ENCODE measurements at places on chromosomes 3 and 15. TPM values are rescaled to one million over a fixed set of nuclear protein-coding genes. Genes with fewer than 3 reads are reported as not detected.

Gene MORC1
- total RNA-seq = not detected

Gene ARRDC4
- 42.4 TPM for total RNA-seq

Gene C3orf38
- 35.0 TPM for total RNA-seq

Gene PPP1R14D
- total RNA-seq = not detected

Gene TJP1
- total RNA-seq = 118 TPM

Gene SAMMSON
- not detected for total RNA-seq

Gene EPHB1
- total RNA-seq = 4.1 TPM

Gene GXYLT2
- 62.6 TPM for total RNA-seq

Gene DNAJC17
- total RNA-seq = 21.0 TPM

Gene TRIM59
- total RNA-seq = 15.8 TPM

- no peak overlapping the region for H3K4me3 ChIP-seq
- H3K27ac ChIP-seq = no peak overlapping the region
- DNase-seq = peak; percentile 27
- H3K27me3 ChIP-seq = no peaks in the 10 kb centered on the region
- H3K4me1 ChIP-seq = no peaks in the 10 kb centered on the region
These were observed 300.5 kb upstream of the ALCAM start for GRCh38 chr3:105065895-105066839.

GRCh38 chr3:134918441-134918840 is 123.4 kb downstream of the EPHB1 start:
- H3K4me3 ChIP-seq = no peak overlapping the region
- no peaks in the 10 kb centered on the region for H3K4me1 ChIP-seq
- no peak for DNase-seq
- no peaks in the 10 kb centered on the region for H3K36me3 ChIP-seq
- H3K27ac ChIP-seq = no peak overlapping the region
- H3K27me3 ChIP-seq = no peaks in the 10 kb centered on the region

GRCh38 chr15:100902436-100903167 is 16.6 kb upstream of the LRRK1 start:
- no peak overlapping the region for H3K4me3 ChIP-seq
- peak overlapping the region; percentile 10 for H3K27ac ChIP-seq
- H3K4me1 ChIP-seq = peaks cover 4% of the 10 kb centered on the region
- H3K27me3 ChIP-seq = no peaks in the 10 kb centered on the region

- no peaks in the 10 kb centered on the region for H3K4me1 ChIP-seq
- no peak overlapping the region for H3K27ac ChIP-seq
- H3K27me3 ChIP-seq = no peaks in the 10 kb centered on the region
- DNase-seq = peak; percentile 39
- no peaks in the 10 kb centered on the region for H3K36me3 ChIP-seq
- no peak overlapping the region for H3K4me3 ChIP-seq
These were observed 59.5 kb upstream of the TNFSF10 start for GRCh38 chr3:172582712-172583111.

DNA sequence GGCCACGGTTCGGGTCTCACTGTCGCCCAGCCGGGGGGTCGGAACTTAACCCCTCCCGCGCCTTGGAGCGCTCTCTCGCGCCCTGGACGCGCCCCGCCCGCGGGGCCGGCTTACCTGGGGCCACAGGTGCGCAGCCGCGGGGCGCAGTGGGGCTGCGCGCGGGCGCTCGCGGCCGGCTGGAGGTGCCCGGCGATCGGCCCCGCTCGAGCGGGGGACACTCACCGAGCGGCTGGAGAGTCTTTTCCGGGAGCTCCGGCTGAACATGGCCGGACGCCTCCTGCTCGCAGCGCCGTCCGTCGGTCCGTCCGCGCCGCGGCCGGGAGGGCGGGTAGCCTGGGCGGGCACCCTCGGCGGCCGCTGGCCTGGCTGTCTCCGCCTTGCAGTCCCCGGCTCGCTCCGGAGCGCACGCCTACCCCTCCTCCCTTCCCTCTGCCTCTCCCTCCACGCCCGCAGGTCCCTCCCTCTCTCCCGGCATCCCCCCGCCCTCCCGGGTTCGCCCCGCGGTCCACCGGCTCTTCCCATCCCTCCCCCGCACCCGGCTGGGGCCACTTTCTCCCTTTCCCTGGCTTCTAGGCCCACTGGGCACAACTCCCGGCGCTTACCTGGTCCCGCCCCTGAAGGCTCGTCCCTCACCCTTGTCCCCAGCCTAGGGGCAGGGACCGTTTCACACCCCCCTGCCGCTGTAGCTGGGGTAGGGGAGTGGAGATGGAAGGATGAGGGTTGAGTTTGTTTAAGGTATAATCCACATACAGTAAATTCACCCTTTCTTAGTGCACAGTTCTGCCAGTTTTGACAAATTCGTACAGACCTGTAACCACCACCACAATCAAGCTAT is 220.1 kb upstream of the PRICKLE2 start:
- H3K36me3 ChIP-seq = no peaks in the 10 kb centered on the region
- no peak for DNase-seq
- H3K4me1 ChIP-seq = peaks cover 17% of the 10 kb centered on the region
- no peak overlapping the region for H3K27ac ChIP-seq

DNA sequence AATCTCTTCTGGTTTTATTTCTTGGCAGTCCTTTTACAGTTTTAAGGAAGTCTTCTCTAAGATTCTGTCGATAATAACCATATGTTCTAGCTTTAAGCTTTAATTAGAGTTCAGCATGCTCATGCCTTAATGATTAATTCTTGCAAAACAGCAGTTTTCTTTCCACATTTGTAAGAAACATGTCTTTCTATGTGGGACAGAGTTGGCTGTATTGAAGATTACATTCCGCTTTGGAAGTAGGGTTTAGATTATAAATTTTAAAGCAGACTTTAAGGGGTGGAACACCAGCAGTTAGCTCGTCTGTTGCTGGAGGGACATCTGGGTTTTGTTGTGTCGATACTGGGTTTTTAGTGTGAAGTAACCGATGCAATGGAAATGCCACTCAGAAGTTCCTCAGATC is 35.3 kb downstream of the SQOR start:
- H3K4me1 ChIP-seq = no peaks in the 10 kb centered on the region
- H3K36me3 ChIP-seq = no peaks in the 10 kb centered on the region
- H3K27ac ChIP-seq = no peak overlapping the region
- H3K4me3 ChIP-seq = no peak overlapping the region

DNA sequence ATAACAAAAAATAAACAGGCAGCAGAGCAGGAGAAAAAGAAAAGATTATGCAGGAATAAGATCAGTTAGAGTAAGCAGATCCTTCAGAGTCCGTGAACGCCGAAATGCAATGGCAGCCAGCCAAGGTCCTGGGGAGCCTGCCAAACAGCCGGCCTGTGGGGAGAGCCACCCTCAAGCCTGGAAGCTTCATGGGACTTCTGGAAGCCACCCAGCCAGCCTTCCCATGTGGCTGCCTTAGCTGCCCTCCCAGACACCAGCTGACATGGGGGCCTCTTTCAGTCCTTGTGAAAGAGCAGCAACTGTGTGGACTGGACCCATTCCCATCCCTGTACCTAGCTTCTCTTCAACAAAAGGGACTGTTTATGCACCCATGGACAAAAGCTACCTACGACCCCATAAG is 64.9 kb upstream of the RAD18 start:
- no peaks in the 10 kb centered on the region for H3K36me3 ChIP-seq
- peak; percentile 64 for DNase-seq
- peaks cover 6% of the 10 kb centered on the region for H3K27me3 ChIP-seq

- no peak overlapping the region for H3K4me3 ChIP-seq
- H3K27ac ChIP-seq = no peak overlapping the region
- DNase-seq = no peak
- no peaks in the 10 kb centered on the region for H3K36me3 ChIP-seq
- H3K27me3 ChIP-seq = no peaks in the 10 kb centered on the region
These were observed 65.7 kb downstream of the SHQ1 start for GRCh38 chr3:72782521-72782920.

DNA sequence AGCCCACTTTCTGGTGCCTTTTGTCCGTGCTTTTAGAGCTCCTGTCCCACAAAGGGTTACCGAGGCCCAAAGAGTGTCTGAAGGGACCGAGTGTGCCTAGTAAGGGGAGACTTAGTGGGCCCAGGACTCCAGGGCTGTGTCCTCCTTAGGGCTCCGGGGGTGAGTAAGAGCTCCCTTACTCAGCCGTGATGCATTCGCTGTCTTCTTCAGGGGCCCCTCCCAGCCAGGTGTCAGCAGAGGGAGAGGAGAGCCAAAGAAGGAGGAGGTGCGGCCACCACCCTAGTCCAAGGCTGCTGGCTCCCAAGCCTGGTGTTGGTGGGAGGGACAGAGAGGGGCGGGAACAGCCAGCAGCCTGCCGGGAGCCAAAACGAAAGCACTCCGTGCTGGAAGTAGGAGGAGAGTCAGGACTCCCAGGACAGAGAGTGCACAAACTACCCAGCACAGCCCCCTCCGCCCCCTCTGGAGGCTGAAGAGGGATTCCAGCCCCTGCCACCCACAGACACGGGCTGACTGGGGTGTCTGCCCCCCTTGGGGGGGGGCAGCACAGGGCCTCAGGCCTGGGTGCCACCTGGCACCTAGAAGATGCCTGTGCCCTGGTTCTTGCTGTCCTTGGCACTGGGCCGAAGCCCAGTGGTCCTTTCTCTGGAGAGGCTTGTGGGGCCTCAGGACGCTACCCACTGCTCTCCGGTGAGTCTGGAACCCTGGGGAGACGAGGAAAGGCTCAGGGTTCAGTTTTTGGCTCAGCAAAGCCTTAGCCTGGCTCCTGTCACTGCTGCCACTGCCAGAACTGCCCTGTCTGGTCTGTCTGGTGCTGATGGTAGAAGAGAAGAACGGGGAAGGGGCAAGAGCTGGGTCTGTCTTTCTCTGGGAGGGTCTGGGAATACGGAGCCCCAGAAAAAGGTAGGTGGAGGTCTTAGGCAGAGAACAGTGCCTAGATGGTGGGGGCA is at the start of gene IL17RC:
TSS of gene IL17RC (plus strand) at position 365 of the 947 bp plus-strand sequence. CDS start at position 583, 218 bp downstream.
- peak within 1 kb of the TSS; percentile 59 for H3K27ac ChIP-seq
- H3K4me3 ChIP-seq = peak within 1 kb of the TSS; percentile 57
- no peaks in the 10 kb centered on the region for H3K36me3 ChIP-seq
- peak; percentile 75 for DNase-seq
- peaks cover 29% of the 10 kb centered on the region for H3K4me1 ChIP-seq

DNA sequence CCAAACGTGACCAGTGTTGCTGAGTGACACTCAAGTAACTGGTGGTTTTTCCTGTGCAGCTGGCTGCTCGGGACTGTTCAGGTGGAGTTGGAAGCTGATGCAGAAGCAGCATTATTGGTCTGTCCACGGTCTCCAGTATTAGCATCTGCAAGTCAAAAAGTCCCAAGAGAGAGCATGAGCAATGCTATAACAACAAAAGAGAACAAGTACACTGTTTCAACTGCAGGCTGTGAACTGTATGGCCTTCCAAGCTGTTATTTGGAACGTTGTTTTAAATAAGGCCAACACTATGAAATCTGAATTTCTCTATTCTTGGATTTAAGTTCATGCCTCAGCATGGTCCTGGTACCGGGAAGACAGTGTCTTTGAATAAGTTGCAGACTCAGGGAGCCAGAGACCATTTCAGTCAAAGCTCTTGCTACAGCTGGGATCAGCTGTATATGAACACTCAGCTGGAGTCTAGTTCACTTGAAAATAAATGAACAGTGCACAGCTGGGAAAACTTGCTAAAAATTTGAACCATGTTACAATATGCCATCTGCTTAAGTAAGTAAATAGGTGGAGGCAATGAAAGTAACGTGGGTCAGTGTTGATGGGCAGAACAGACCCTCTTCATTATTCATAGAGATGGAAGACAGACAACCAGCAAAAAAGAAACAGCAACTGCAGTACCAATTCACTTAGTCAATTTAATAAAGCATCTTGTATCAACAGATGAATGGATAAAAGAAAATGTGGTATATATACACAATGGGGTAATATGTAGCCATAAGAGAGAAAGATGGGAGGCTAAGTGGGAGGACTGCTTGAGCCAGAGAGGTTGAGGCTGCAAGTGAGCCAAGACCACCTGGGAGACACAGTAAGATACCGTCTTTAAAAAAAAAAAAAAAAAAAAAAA is 45.1 kb downstream of the NR1I2 start:
- H3K36me3 ChIP-seq = no peaks in the 10 kb centered on the region
- no peak for DNase-seq
- H3K4me1 ChIP-seq = peaks cover 4% of the 10 kb centered on the region
- H3K4me3 ChIP-seq = no peak overlapping the region
- H3K27me3 ChIP-seq = no peaks in the 10 kb centered on the region

DNA sequence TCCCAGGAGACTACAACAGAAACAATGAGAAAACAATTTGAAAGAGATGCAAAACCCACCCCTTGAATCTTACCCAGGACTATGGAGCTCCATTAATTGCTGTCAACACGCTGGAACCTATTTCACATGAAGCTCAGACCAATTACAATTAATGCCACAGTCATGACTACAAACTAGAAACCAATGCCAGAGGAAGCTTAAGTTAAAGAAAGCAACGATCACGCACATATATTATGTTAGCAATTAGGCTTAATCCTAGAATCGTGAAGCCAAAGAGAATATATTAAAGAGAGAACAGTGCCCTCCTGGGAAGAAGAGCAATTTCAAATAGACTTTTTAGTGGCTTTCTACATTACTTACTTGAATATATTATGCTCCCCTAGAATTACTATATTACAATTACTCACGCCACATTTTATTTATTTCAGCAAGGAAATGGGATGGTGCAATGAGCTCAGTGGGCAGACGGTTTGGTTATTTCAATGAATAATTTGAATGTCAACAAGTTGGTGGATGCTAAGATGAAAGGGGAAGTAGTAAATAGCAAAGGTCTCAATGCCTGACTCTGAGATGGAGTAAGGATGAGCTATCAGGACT is 125.5 kb downstream of the GREM1 start:
- H3K27ac ChIP-seq = no peak overlapping the region
- no peaks in the 10 kb centered on the region for H3K27me3 ChIP-seq
- no peaks in the 10 kb centered on the region for H3K36me3 ChIP-seq
- no peak overlapping the region for H3K4me3 ChIP-seq

GRCh38 chr15:77646104-77646694 is 13.5 kb upstream of the LINGO1 start:
- no peak overlapping the region for H3K4me3 ChIP-seq
- no peaks in the 10 kb centered on the region for H3K36me3 ChIP-seq
- H3K27me3 ChIP-seq = peaks cover 8% of the 10 kb centered on the region
- H3K4me1 ChIP-seq = no peaks in the 10 kb centered on the region

- DNase-seq = no peak
- no peaks in the 10 kb centered on the region for H3K4me1 ChIP-seq
- no peak overlapping the region for H3K4me3 ChIP-seq
- peaks cover 5% of the 10 kb centered on the region for H3K27me3 ChIP-seq
- H3K27ac ChIP-seq = no peak overlapping the region
- H3K36me3 ChIP-seq = no peaks in the 10 kb centered on the region
These were observed 29.1 kb upstream of the NOX5 start for GRCh38 chr15:68985361-68985891.

DNA sequence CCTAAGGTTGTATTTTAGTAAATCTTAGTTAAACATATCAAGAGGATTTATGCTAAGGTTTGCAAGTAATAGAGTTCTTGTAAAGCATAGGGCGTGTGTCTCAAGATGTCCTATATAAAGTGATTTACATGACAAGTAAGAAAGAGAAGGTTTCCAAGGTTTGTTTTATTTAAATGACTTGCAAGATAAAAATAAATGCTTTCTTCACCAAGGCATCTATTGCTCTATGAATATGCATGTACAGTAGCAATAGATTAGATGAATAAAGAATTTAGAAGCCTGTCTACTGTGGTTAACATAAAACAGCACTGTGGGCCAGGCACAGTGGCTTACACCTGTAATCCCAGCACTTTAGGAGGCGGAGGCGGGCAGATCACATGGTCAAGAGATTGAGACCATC is 466.4 kb upstream of the IL12A start:
- no peaks in the 10 kb centered on the region for H3K36me3 ChIP-seq
- no peak for DNase-seq
- H3K27ac ChIP-seq = no peak overlapping the region
- H3K4me3 ChIP-seq = no peak overlapping the region
- H3K4me1 ChIP-seq = no peaks in the 10 kb centered on the region
